ENCODE measurements at places on chromosomes 1 and 21.

DNA sequence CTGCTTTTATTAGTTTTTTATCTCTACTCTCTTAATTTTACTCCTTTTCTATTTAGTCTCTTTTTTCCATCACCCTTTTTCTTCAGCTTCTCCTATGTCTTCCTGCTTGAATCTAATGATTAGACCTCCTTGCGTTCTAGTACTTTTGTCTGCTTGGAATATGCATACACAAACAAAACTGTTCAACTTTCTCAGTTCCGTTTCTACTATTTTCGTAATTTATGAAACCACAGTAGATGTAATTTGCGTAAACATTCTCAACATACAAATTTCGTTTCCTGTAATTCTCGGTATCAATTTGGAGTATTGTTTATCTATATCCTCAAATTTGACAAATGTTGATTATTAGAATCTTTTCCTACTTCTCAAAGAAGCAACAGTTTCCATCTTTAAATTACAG lies 772.5 kb downstream of the USP25 start:
- DNase-seq, result no peak

- DNase-seq, result no peak
These were observed 20.1 kb downstream of the URB1 start for GRCh38 chr21:32372755-32373154.

DNA sequence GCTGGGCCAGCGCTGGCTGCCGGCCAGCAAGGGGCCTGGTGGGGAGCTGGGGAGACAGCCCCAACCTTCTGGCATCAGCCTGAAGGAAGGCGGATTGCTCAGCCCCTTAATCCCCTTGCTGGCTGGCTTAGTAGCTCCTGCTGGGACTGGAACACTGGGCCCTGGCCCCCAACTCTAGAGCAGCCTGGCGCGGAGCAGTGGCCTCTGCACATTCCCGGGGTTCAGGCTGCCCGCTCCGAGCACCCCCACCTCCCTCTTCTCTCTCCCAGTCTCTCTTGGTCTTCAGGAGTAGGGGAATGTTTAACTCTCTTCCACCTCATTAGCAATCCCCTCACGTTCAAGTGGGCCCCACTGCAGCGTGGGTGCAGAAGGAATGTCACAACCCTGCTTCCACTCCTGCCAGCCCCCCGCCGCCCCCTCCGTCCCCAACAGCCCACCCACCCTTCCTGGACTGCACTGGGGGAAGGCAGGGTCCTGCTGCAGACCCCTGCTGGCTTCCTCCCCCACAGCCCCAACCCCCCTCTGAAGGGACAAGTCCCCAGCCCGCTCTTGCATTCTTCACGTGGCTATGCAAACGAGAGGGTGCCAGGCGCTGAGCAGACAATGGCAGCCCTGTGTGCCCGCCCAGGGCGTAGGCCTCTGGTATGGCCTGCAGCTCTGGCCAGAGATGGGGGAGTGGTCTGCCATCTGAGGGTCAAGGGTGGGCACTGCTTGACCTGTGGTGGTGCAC lies 980 bp upstream of the CLDN19 start:
- no peak for DNase-seq

GRCh38 chr1:53125623-53126360 lies 16.6 kb downstream of the SLC1A7 start:
- no peak for DNase-seq

DNA sequence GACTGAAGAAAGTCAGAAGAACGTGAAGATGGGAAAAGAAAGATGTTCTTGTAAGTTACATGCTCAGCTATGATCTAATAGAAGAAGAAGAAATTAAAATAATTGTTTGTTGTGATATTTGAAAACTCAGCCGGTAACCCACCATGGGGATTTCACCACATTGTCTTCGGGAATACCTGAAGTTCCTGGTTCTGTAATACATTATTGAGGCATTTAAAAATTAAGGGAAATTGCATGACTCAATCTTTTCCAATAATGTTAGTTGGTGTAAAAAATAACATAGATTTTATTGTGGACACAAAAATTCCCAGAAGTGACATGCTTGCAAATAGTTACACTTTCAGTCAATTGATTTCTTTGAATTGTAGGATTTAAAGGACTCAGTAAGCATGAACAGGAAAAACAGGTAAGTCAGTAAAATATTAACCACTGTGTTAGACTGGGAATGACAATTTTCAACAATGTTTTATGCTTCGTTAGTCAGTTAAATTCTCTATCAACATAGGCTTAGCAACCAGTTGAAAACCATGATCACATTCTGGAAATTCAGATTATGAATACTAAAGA lies 745.1 kb downstream of the LTN1 start:
- DNase-seq, result no peak

GRCh38 chr1:166811691-166812090 lies 27.6 kb upstream of the POGK start:
- no peak for DNase-seq

- no peak for DNase-seq
These were observed 29.1 kb downstream of the IL12RB2 start for GRCh38 chr1:67336783-67337182.

DNA sequence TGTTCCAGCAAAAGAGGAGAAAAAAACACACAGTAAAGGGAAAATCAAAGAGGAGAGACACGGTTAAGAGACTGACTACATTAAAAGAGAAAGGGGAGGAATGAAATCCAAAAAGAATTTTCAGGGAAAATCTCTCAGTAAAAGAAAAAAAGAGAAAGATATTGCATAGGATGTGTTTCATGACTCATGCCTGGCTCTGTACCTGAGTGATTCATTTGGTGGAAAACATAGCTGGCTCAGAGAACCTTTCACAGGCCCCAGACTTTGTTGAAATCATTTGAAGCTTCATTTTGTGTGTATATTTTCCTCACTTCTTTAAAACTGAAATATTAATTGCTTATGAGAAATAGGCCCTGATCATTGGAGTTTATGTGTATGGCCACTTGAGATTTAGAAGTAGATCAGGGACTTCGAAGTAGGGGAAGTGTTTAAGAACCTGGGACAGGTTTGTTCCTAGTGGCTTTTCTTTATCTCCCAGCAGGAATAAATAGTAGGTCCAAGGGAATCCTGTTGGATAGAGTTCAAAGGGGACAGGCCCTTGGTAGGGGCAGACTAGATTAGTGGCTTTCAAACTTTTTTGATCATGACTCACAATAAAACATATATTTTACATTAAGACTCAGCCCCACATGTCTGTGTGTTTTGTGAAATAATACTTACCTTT lies 239.1 kb upstream of the SGIP1 start:
- no peak for DNase-seq

- DNase-seq, result no peak
These were observed 36.7 kb downstream of the PAPPA2 start for GRCh38 chr1:176499671-176500070.

DNA sequence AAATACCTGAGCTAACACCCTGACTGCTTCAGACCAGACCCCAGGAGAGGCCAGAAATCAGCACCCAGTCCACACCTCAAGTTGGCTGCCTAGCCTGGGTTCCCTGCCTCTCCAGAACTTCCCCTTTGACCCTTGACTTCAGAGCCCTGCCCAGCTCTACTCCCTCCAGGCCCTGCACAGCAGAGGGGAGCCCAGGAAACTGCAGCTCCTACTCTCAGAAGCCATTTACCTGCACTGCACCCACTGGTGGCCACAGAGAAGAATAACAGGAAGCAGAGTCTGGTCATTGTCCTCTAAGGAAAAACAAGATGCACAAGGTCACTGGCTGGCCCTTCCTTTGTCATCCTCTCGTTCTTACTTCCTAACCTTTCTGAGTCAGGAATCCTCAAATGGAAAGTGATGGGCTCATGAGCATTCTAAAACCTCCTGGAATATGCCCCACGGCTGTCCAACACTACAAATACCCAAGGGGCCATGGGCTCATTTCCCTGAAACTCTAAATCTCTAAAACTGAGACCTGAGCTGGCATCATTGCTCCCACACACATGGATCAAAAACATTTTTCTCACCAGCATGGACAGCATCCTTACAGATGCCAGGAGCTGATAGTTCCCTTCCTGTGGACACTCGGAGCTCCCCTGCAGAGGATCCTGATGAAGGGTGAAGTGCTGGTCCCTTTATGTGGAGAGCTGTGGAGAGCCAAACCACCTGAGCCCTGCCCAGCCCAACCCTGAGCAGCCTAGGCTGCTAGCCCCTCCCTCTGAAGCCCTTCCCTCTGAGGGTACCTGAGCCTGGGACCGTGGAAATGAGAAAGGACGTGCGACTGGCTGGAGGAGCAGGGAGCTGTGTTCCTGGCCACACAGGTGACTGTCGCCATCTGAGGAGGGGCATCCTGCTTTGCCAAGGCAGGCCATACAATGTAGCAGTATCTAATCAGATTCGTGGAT lies at the start of gene ITLN2:
Gene ITLN2 (minus strand): TSS at position 652 of the 947 bp plus-strand sequence. CDS start 68 bp downstream, at position 584.
- no peak for DNase-seq

- no peak for DNase-seq
These were observed 24.7 kb downstream of the NPHP4 start for GRCh38 chr1:5967351-5968160.

DNA sequence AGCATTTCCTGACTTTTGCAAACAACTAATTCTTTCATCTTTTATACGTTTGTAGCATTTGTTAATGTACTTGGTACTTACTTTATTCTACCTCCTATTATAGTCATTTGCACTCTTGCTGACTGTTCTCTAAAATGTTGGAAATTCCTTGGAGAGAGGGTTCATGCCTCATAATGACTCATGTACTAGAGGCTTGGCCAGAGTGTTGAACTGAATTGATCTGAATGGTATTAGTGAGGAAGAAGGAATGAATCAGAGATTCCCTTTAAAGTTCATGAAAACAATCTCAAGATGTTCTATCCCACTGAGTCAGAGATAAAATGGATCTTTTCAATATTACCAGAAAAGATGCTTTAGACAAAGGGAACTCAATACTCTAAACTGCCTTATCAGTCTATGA lies 383.4 kb downstream of the SEC16B start:
- no peak for DNase-seq

- DNase-seq, result no peak
These were observed 41.9 kb downstream of the NPHP4 start for GRCh38 chr1:5950201-5950895.

DNA sequence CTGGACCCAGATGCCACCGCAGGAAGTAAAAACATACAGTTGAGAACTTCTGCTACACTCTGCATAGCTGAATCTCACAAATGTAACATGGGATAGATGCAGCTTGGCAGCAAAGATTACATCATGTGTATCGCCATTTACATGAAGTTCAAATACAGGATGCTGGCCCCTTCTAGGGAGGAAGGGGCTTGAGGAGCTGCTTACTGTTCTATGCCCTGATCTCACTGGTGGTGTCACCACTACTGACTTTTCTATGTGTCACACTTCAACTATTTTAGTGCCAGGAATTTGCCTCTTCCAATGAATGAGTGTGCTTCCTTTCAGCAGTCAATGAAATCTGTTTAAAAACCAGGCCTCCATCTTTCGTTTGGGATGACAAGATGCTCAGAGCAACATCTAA lies 31.1 kb downstream of the MRAP start:
- no peak for DNase-seq

DNA sequence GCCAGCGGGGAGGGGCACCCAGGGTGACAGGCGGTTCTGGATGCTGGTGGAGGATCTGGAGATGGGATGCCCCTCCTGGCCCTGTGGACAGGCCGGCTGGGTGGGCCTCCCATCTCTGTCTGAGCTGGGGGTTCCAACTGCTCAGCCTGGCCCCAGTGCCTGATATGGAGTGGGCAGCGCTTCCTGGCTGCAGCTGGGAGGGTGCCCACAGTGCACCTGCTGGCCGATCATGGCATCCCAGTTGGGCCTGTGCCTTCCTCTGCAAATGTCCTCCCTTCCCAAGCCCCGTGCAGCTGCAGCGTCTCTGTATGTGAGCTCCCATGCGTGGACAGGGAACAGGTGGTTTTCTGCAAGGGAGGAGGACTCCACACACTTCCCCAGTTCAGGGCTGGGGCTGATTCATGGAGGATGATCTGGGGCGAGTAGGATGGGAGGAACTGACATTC lies 2.1 kb downstream of the PFKL start:
- no peak for DNase-seq

GRCh38 chr1:182174513-182174855 lies 113.0 kb upstream of the ZNF648 start:
- no peak for DNase-seq

DNA sequence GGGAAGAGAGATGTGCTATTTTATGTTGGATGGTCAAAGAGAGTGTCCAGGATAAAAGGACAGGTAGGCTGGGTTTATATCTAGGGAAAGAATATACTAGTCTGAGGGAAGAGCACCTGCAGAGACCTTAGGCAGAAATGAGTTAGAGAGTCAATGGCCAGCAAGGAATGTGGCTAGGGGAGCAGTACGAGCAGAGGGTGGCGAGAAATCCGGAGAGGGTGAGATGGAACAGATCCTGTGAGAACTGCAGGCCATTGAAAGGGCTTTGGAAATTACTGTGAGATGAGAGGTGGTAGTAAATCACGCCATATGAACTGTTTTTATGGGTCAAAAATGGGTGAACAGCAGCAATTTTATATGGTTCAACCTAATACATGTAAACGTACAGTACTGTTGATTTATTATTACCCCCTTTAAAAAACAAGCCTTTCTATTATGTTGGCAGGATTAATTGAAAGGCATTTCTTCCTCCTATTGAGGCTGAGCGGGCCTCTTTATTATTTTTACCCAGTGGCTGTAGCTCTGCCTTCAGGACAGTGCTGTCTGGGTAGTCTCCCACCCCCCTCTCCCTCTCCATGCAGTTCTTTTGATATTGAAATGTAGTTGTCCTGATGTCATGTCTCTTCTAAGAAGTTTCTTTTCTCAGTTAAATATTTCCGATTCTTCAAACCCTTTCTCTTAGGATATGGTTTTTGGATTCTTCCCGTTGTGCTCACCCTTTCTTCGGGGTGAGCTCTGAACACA lies 75.2 kb upstream of the CD1D start:
- DNase-seq, result no peak

All from stimulated activated CD8-positive, alpha-beta memory T cell treated with anti-CD3 and anti-CD28 coated beads, Interleukin-15, amount 100 ng/mL, for 24 hours (primary cell).